Cardiac muscle cell (in vitro differentiated cells and primary cell): ENCODE measurements at places on chromosomes 3 and 15. TPM values are rescaled to one million over a fixed set of nuclear protein-coding genes. Genes with fewer than 3 reads are reported as not detected.

Gene SCN11A
- total RNA-seq = 0.28 and 0.60 TPM in 2 replicates

Gene ROBO2
- 39.4 and 47.1 TPM in 2 replicates for total RNA-seq

Gene CORO2B
- 2.9 and 3.3 TPM in 2 replicates for total RNA-seq

Gene GUCA1C
- not detected in 2 replicates for total RNA-seq

Gene MST1R
- 0.49 and 2.2 TPM in 2 replicates for total RNA-seq

Gene GOLGA8J
- total RNA-seq = not detected in 2 replicates

Gene SNURF
- 10.2 and 11.2 TPM in 2 replicates for total RNA-seq

Gene TMEM158
- total RNA-seq = 0.83 and 2.2 TPM in 2 replicates

Gene NPRL2
- 33.2 and 34.6 TPM in 2 replicates for total RNA-seq

Gene SKOR1
- total RNA-seq = 0.85 and 1.1 TPM in 2 replicates

Gene GRM7
- 1.1 and 1.7 TPM in 2 replicates for total RNA-seq

Gene TLR9
- total RNA-seq = 0.15 TPM in 1 of 2 replicates, not detected in the other

Gene ERICH6
- total RNA-seq = 0.18 TPM in 1 of 2 replicates, not detected in the other

Gene PRRT3
- 9.8 and 11.0 TPM in 2 replicates for total RNA-seq

Gene LYSMD2
- total RNA-seq = 1.5 and 1.9 TPM in 2 replicates

Gene IL17RB
- total RNA-seq = 8.4 and 13.1 TPM in 2 replicates

Gene P2RY14
- total RNA-seq = 0.12 and 0.56 TPM in 2 replicates

Gene PRSS50
- 3.2 and 4.1 TPM in 2 replicates for total RNA-seq

Gene ST3GAL6
- 36.0 and 41.1 TPM in 2 replicates for total RNA-seq

Gene MOBP
- total RNA-seq = not detected in 2 replicates

Gene ISLR
- 1.6 and 4.1 TPM in 2 replicates for total RNA-seq

Gene FBXW12
- total RNA-seq = 0.51 TPM in 1 of 2 replicates, not detected in the other

Gene MON1A
- total RNA-seq = 12.8 TPM in 2 replicates

Gene IL17RD
- 23.1 and 110 TPM in 2 replicates for total RNA-seq

Gene NUP210
- total RNA-seq = 24.2 and 41.9 TPM in 2 replicates

Gene BTLA
- not detected in 2 replicates for total RNA-seq

Gene BFSP2
- total RNA-seq = not detected in 2 replicates

Gene ZNF774
- total RNA-seq = 1.7 and 14.6 TPM in 2 replicates

Gene P2RY13
- total RNA-seq = not detected in 2 replicates

Gene CCR8
- total RNA-seq = not detected in 2 replicates

Gene CCR5
- total RNA-seq = not detected in 2 replicates

Gene SV2B
- total RNA-seq = 0.03 TPM in 1 of 2 replicates, not detected in the other

Gene XIRP1
- total RNA-seq = 195 and 315 TPM in 2 replicates

Gene INSYN1
- total RNA-seq = 9.6 and 15.8 TPM in 2 replicates

Gene CDHR4
- not detected in 2 replicates for total RNA-seq

Gene DNAJB11
- 47.4 and 114 TPM in 2 replicates for total RNA-seq

Gene WDR93
- 0.06 and 0.70 TPM in 2 replicates for total RNA-seq

Gene CA12
- 0.03 and 0.04 TPM in 2 replicates for total RNA-seq

Gene LMAN1L
- not detected in 2 replicates for total RNA-seq

Gene TMCO5A
- not detected in 2 replicates for total RNA-seq

Gene TUSC7
- total RNA-seq = not detected in 2 replicates

Gene CCDC33
- total RNA-seq = 2.3 and 9.5 TPM in 2 replicates

Gene UQCRC1
- 620 and 675 TPM in 2 replicates for total RNA-seq
